Mesenteric fat pad (tissue), 1 donor: ENCODE measurements at places on chromosomes 6 and 20.

DNA sequence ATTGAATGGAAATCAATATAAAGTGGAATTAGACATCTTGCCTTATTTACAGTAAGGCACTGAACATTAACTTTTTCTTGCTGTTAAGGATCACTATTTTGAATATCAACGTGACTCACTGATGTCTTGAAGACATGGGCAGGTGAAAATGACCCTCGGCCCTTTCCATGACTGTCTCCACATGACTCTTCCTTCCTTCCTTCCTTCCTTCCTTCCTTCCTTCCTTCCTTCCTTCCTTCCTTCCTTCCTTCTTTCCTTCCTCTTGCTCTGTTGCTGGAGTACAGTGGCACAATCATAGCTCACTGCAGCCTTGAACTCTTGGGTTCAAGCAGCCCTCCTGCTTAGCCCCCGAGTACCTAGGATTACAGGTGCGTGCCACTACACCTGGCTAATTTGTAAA lies 52.2 kb upstream of the TOX2 start:
- no peak for DNase-seq

- DNase-seq: no peak
These were observed 41.0 kb downstream of the KLHL32 start for GRCh38 chr6:96965492-96965891.

- no peak for DNase-seq
These were observed 133.7 kb upstream of the AGPAT4 start for GRCh38 chr6:161407581-161407980.

GRCh38 chr6:151478670-151479069 lies 15.1 kb upstream of the CCDC170 start:
- no peak for DNase-seq

DNA sequence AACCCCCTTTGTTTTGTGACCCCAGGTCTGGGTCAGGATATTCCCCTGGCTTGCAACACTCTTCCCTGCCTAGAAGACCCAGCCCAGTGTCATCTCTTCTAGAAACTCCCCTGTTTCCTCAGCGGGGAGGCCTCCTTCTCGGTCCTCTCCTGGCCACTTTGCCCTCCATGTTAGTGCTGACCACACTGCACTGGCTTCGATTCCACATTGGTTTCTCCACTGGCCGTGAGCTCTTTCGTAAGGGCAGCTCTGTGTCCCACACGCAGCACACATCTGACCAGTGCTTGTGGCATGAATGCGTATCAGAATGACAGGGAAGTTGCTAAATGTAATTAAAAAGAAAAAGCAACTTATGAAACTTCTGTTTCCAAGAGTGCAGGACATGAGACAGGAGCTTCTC lies 49.4 kb upstream of the FNDC1 start:
- no peak for DNase-seq

DNA sequence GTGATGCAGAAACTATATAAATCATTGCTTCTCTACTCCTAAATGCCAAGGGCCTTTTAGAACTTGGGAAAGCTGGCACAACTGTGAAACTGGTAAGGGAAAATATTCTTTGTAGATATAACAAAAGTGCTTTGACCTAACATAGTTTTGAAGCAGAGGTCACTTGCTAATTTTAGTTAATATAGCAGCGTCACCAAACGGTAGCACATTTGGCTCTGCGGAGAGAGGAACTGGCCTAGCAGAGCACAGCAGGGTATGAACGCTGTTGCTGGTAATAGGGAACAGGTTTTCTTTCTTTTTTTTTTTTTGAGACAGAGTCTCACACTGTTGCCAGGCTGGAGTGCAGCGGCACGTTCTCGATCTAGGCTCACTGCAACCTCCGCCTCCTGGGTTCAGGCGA lies 67.4 kb downstream of the ECT2L start:
- DNase-seq: no peak

DNA sequence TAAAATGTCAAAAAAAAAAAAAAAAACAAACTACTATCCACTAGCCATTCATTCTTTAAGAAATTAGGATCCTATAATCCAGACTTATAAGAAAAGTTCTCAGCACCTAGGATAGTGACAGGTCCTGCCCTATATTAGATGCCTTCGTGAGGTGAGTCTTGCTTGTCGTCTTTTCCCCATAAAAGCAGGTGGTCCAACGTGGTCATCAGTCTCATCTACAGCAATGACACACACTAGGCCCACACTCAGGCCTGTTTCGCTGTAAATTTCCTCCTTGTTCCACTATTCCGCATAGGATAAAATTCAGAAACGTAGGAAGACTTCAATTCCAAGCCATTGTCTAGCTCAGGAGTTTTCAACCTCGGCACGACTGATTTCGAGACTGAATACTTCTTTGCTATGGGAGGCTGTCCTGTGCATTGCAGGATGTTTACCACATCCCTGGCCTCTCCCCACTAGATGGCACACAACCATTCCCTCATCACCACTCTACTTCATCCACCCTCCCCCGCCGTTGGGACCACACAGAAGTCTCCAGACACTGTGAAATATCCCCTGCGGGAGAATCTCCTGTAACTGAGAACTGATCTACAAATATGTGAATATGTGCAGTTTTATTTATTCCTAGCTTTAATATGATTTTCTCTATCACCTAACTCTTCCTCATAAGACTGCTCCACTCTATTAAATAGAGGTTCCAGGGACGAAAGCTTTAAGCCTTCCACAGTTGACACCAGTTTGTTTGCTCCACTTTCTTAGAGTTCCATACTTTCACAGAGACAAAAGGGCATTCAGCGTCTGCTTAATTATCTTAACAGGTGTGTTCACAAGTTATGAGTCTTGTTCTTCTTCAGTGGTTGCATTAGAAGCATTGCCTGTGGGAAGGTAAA lies 346.3 kb downstream of the BMP2 start:
- DNase-seq: no peak

- no peak for DNase-seq
These were observed 41.8 kb upstream of the SAYSD1 start for GRCh38 chr6:39156801-39157200.

GRCh38 chr6:14729129-14729871 lies 516.6 kb upstream of the JARID2 start:
- no peak for DNase-seq

DNA sequence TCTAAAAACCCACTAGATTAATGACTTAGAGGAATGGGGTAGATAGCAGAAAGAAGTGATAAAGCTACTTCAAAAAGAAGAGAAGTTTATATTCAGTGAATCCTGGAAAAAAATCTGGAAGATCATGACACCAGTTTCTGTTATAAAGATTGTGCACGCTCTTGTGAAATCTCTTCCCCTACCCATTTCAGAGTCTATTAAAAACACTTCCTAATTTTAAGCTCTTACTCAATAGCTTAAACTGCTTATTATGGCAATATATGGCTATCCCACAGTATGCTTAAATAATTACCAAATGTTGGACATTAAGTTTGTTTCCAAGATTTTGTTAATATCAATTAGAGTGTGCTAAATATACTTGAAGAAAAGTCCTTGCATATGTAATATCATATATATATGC lies 585.3 kb upstream of the MAN1A1 start:
- no peak for DNase-seq

GRCh38 chr6:65997539-65997938 lies 290.5 kb upstream of the EYS start:
- no peak for DNase-seq

DNA sequence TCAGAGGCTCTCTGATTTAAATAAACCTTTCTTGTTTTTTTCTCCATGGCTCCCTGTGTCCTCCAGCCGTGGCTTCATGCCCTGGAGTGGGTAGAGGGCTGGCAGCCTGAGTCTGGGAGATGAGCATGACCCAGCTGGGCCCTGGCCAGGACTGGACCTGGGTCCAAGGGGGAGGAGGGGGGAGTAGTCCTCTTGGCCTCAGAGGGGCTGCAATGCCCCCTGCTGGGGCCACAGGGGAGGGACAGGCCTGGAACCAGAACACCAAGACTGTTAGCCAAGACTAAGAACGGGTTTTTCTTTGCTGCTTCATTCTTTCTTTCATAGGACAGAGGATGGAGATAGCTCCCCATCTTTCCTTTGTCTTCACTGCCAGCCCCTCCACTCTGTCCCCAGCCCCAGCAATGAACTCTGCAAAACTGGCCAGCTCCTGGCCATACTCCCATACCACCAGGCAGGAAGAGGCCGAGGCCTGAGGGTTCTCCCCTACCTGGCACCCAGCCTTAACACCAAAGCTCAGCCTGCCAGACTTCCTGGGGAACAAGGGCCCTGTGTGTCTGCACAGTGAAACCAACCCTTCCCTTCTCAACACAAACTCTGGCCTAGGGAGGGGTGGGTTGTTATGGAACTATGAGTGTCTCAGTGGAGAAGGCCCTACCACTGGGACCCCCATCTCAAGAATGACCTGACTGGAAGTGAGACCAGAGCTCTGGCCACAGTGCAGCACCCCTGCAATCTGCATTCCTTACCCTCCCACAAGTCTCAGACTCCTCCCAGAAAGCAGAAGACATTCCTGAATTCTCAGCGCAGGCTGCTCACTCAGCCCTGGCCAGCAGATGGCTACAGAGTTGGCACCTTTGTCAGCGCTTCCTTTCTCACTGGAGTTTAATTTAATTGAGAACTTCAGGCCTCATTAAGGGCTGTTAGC lies 11.0 kb downstream of the SLC29A1 start:
- DNase-seq: no peak

GRCh38 chr6:9316831-9317230 lies 881.5 kb upstream of the SLC35B3 start:
- no peak for DNase-seq

GRCh38 chr6:106452628-106453027 lies 92.1 kb downstream of the CRYBG1 start:
- no peak for DNase-seq

DNA sequence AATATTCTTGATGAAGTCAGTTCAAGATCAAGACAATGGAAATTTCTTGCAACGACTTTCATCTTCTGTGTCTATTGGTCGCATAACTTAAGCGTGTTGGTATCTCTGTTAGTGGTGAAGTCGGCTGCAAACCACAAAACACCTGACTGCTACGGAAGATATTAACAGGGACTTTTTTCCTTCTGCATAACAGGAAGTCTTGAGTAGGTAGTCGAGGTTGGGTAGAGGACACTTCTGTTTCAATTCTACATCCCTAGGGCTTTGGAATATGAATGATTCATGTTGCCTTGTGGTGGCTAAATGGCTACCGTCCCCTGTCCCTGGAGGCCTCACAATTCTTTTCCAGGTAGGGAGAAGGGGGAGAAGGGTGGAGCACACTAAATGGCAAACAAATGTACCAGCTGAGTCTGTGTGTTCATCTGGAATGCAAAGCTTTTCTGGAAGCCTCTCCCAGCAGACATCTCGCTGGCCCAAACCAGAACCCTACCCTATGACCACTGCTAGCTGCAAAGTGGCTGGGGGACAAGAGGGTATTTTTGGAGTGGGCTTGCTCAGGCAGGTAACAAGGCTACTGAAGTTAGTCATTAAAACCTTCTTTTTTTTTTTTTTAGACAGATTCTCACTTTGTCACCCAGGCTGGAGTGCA lies 34.6 kb upstream of the NKX2-2 start:
- DNase-seq: no peak

GRCh38 chr6:25280344-25281074 lies 1.3 kb downstream of the CARMIL1 start:
- no peak for DNase-seq

DNA sequence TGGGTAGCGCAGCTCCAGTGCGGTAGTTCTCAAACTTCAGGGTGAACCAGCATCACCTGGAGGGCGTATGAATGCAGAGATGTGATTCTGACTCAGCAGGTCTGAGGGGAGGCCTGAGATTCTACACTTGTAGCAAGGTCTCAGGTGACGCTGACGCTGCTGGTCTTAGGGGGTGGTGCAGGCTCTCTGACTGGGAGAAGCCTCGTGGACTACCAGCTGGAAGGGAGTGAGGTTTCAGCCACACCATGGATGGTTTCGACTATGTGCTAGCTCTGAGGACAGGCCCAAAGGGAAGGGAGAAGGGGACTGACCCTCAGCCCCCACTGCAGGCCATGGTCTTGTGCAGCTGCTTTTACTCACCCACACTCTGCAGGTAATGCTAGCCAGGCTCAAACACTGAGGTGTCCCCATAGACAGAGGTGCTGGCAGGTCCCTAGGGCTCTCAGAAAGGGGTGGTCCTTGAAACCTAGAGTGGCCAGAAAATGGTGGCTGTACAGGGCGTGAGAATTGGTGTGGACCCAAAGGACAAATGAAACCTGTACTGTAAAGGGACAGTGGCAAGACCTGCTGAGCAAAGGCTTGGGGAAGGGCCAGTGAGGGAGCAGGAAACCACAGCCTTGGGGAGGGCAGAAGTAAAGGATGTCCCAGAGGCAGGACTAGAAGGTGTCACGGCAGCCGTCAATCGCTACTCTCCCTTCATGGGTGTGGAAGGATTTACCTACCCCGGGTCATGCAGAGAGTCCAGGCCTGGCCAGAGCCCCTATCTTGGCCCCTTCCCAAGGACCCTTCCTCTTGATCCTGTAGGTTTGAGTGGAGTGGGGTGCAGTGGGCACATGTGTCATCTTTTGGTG lies 52.7 kb downstream of the EBF4 start:
- DNase-seq: no peak

DNA sequence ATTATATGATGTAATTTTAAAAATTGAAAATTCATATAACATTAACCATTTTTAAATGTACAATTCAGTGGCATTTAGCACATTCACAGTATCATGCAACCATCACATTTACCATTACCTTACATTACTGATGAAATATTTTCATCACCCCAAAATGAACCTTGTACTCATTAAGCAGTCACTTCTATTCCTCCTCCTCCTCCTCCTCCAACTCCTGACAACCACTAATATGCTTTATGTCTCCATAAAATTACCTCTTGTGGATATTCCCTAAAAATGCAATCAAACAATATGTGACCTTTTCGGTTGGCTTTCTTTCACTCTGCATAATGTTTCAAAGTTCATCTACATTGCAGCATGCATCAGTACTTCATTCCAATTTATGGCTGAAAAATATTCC lies 45.2 kb downstream of the ZHX3 start:
- DNase-seq: no peak

DNA sequence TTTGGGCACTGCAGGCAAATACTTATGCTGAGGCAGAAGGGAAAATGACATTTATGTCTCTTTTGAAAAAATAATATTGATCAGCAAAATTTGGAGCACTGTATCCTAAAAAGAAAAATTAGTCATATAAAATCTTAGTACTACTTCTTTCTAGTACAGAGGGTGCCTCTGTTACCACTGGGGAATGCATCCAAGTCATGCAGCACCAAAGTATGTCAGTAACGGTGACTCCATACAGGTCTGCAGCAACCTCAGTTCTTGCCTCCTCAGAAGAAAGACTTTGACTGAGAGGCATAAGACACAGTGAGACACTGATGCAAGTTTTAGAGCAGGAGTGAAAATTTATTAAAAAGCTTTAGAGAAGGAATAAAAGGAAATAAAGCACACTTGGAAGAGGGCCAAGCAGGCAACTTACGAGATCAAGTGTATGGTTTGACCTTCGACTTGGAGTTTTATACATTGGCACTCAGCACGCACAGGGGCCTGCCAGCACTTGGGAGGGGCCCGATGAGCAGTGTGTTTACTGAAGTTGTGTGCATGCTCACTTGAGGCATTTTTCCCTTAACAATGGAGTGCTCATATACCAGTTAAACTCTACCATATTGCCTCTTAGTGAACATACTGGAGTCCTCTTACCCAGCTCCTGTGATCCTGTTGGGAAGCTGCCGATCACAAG lies 1244.8 kb downstream of the EPHA7 start:
- no peak for DNase-seq
